ENCODE measurements at places on chromosomes 1 and 21. TPM values are rescaled to one million over a fixed set of nuclear protein-coding genes. Genes with fewer than 3 reads are reported as not detected.

- no peak for ATAC-seq
These were observed 1186.6 kb downstream of the MRPL39 start for GRCh38 chr21:24420689-24421088.

Gene RAB25
- total RNA-seq = 420 TPM

Gene C1orf141
- not detected for total RNA-seq

DNA sequence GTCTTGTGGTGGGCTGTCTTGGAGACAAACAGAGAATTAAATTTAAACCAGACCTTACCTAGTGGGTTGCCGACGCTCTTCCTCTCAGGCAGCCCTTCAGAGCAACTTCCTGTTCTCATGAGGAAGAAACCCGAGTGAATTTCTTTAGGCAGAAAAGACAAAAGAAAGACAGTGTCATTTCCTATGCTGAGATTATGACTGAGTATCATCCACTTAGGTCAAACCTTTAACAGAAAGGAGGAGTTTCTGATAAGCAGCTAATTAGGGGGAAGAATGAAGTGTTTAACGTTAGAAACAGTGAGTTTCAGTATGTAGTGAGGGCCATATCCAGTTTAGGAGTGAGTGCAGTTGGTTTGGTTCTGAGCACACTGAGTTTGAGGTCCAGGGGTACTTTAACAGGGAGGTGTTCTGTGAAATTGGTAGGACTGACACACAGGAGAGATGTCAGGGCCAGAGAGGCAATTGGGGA, 38.7 kb downstream of the FASLG start:
- ATAC-seq = no peak

- ATAC-seq = no peak
These were observed 52.7 kb downstream of the MIGA1 start for GRCh38 chr1:77831976-77832711.

- no peak for ATAC-seq
These were observed 124.6 kb upstream of the RUNX3 start for GRCh38 chr1:25054526-25055323.

Gene VWA5B1
- total RNA-seq = not detected

GRCh38 chr1:87451229-87451920, 122.7 kb downstream of the LMO4 start:
- ATAC-seq = peak; percentile 15

Gene LAMC2
- total RNA-seq = 15.9 TPM

GRCh38 chr1:177659281-177659680, 310.6 kb downstream of the SEC16B start:
- ATAC-seq = no peak

GRCh38 chr1:10686404-10687040, 109.9 kb downstream of the CASZ1 start:
- ATAC-seq = no peak

GRCh38 chr1:155925506-155925905, 8.7 kb downstream of the KHDC4 start:
- no peak for ATAC-seq

DNA sequence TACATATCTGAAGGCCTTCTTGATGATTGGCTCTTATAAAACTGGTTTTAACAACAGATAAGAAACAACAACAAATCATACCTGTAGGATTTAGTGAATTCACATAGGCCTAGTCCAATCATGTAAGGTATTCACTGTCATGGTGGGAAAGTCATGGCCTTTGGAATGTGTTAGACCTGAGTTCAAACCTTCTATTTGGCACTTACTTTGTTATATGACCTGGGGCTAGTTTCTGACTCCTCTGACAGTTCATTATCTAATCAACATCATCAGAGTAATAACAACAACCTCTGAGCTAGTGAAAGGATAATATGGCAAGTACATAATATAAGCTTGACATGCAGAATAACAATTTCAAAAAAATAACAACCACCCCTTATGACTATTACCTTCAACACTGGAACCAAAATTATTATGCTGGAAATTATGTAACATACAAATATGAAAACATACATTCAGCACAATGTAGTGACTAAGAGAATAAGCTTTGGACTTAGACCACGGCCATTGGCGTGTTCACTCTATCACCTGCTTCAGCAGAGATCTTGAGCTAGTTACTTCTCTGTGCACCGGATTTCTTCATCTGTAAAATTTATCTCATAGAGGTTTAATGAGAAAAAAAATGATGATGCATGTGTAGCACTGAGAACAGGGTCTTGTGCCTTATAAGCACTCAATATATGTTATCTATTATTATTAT, 597.6 kb downstream of the LMO4 start:
- ATAC-seq = no peak

Gene LRRC53
- total RNA-seq = not detected

DNA sequence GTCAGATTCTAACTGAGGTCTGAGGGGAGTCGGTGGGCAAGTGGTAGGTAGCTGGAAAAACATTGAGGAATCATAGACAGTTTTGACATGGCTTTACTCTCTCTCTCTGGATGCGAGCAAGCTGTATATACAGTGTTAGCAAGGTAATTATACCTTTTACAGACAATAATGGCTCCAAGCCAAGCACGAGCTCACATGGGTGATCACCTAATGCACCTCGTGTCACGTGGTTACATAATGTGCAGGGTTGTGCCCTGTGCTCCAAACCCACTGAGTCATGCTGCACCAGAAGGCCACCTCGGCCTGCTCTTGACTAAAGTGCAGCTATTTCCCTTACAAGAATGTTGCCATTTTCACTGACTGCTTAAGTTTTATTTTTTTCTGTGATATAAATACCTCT, 7.6 kb upstream of the CLCA2 start:
- peak; percentile 92 for ATAC-seq

- ATAC-seq = peak; percentile 81
These were observed 16.9 kb downstream of the RPTN start for GRCh38 chr1:152141971-152142584.

DNA sequence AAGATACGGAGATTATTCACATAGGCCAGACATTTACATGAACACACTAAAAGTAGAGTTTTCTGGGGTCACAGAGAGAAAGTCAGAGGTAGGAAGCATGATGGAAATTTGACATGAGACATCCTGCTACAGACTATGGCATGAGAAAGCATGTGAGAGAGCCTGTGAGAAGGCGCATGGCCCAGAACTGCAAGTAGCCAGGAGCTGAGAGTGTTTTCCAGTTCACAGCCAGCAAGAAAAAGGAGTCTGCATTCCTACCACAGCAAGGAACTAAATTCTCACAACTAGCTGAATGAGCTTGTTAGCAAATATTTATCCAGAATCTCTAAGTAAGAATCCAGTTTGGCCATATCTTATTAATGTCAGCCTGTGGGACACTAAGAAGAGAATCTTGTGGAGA, 673.3 kb downstream of the BRINP3 start:
- no peak for ATAC-seq

- ATAC-seq = no peak
These were observed 258.7 kb downstream of the RRAGC start for GRCh38 chr1:38600905-38601304.

- no peak for ATAC-seq
These were observed 41.0 kb downstream of the PKP1 start for GRCh38 chr1:201324306-201324705.

DNA sequence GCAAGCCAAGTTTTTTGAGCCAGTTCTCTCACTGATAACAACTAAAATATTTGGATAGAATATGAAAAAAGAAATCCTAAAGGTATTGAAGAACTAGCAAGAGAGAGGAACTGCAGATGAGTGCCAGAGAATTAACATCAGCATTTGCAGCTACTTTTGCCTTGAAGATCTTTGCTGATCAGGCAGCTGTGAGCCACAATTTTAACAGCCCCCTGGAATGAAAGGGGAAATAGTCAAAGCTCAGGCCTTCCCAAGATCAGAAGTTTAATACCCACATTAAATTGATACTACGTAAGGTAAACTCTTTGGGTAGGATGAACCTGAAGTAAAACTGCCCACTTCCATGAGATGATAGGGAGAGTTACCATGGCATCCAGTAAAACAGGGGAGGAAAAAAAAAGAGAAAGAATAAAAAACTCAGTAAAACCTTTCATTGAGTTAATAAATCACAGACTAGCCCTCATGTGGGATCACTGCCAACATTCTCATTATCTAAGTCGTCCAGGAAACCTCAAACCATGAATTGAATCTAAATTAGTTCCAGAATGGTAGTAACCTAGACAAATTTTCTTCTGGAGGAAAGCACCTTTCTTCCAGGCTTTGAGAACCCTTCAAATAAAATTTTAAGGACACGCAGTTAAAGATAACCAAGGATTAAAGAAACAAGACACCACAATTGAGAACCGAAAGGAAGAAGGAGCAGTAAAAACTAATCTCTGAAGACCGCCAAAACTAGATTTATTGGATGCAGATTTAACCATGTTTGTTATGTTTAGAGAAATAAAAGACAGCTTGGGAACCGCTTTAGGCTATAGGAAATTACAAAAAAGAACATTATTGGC, 28.3 kb downstream of the SCP2 start:
- no peak for ATAC-seq

DNA sequence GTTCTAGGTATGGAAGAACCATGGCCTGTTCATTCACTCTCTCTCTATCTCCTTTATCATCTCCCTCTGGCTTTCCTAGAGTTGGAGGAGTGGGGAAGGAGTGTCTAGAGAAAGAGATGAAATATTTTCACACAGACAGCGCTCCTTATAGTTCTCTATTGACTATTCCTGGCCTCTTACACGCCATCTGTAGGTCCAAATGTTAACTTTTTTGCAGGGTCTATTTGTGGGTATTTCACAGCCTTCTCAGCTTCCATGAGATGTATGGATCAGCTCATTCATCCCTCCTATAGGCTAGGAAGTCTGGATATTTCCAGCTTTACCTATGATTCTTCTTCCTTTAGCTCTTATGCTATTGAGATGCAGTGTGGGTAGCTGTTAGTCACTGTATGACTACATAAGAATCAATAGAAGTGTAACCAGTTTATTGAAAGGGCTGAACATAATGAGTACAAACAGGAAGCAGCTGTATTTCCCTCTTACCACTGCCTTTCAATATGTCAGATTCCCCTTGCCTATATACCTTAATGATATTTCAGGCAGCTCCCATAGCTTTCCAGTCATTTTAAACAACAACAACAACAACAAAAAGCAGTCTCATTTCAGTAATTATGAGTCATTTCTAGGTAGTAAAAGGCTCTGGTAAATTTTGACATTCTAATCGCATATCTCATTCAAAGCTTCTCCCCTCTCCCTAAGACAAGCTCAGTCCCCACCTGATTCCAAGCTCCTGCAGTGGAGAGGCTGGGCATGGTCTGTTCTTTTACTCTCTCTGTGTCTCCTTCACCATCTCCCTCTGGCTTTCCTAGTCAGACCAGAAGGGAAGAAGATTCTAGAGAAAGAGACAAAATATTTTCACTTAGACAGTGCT, 149.5 kb downstream of the TTLL7 start:
- ATAC-seq = peak; percentile 43

- no peak for ATAC-seq
These were observed 163.5 kb downstream of the RYR2 start for GRCh38 chr1:237205400-237206064.

Gene SLC9C2
- 0.12 TPM for total RNA-seq

- peak; percentile 68 for ATAC-seq
These were observed 239.9 kb upstream of the TMEM51 start for GRCh38 chr1:14913482-14914177.

Gene CBR1
- total RNA-seq = 131 TPM

Gene ADAMTSL4
- 42.9 TPM for total RNA-seq

GRCh38 chr1:214317734-214318133, 36.8 kb downstream of the SMYD2 start:
- ATAC-seq = no peak

DNA sequence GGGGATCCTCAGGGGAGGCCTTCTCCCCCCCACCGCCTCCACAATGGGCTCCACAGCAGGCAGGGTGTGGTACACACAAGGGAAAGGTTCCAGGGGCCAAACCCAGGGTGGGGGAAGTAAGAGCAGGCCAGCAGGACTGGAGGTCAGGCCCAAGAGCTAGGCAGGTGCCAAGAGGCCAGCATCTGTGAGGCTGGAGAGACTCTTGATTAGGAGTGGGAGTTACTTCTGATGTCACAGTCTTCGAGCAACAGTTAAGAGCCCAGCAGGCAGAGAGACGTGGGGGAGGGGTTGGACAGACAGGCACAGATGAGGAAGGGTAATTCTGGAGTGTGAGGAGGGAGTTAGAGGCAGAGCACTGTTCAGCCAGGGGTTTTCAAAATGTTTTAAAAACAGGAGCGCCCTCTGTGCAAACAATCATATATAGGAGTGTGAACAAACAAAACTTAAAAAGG, 55.8 kb downstream of the SLC9A1 start:
- ATAC-seq = peak; percentile 4

Gene CELA3A
- not detected for total RNA-seq

- no peak for ATAC-seq
These were observed 12.5 kb downstream of the CSDE1 start for GRCh38 chr1:114745291-114745690.
